ENCODE measurements at places on chromosomes 7 and 10.

GRCh38 chr7:28144266-28144665 lies 36.3 kb downstream of the JAZF1 start:
- no peak overlapping the region for H3K27ac ChIP-seq
- no peaks in the 10 kb centered on the region for H3K27me3 ChIP-seq
- H3K4me1 ChIP-seq: peaks cover 42% of the 10 kb centered on the region
- H3K4me3 ChIP-seq: no peak overlapping the region
- no peaks in the 10 kb centered on the region for H3K36me3 ChIP-seq
- no peak for ATAC-seq

DNA sequence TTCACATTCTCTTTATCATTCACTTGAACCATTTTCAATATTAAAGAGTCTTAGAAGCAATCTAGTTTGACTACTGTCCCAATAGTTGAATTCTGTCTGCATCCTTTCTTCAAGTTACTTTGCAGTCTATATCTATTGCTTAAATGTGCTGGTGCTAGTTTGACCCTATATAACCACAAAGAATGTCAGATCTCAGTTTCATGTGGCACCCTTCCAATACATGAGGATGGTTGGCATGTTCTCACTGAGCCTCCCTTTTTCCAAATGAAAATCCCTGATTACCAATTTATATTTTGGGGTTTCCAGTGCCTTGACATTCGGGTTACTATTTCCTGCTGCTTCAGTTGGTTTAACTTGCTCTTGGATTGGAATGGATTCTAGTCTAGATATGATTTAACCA lies 292.7 kb downstream of the EXOC4 start:
- no peaks in the 10 kb centered on the region for H3K27me3 ChIP-seq
- no peaks in the 10 kb centered on the region for H3K36me3 ChIP-seq
- no peak for ATAC-seq
- peaks cover 12% of the 10 kb centered on the region for H3K4me1 ChIP-seq
- no peak overlapping the region for H3K27ac ChIP-seq

DNA sequence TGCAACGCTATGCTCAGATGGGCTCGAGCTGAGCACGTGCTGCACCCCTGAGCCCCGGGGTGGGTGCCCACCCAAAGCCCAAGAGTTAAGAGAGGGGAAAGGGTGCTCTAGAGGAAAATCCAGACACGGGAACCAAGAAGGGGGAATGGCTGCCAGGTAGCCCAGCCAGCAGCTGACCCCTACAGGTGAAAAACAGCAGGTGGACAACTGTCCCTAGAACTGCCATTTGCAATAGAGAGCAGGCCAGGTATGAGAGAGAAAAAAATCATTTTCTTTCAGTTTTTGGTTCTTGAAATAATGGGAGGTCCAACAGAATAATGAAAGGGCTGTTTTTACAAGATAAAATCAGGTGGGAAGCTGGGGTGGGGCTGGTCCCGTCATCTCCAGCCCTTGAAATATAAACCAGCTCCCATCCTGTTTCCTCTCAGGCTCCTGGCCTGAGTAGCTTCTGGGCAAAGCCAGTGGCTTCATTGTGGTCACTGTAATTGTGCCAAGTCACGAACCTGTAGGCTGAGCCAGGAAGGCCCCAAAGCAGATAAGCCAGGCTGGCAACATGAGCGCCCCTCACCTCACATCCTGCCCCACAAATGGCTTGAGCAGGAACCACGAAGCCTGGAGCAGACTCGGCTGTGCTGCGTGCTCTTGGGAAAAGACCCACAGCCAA lies 257.8 kb downstream of the SNX10 start:
- no peak overlapping the region for H3K4me3 ChIP-seq
- no peak overlapping the region for H3K27ac ChIP-seq
- peak; percentile 50 for ATAC-seq
- H3K4me1 ChIP-seq: no peaks in the 10 kb centered on the region
- H3K36me3 ChIP-seq: no peaks in the 10 kb centered on the region

GRCh38 chr10:99233689-99234037 lies 2.0 kb downstream of the HPSE2 start:
- peaks cover 57% of the 10 kb centered on the region for H3K4me1 ChIP-seq
- H3K27me3 ChIP-seq: peaks cover 42% of the 10 kb centered on the region
- peak overlapping the region; percentile 31 for H3K4me3 ChIP-seq

- no peak overlapping the region for H3K27ac ChIP-seq
- no peak for ATAC-seq
- H3K36me3 ChIP-seq: no peaks in the 10 kb centered on the region
- no peak overlapping the region for H3K4me3 ChIP-seq
- H3K4me1 ChIP-seq: no peaks in the 10 kb centered on the region
Measured at GRCh38 chr7:158410720-158411119, 176.9 kb downstream of the PTPRN2 start.

GRCh38 chr7:157630301-157630853 lies 293.6 kb downstream of the DNAJB6 start:
- ATAC-seq: no peak
- H3K27ac ChIP-seq: no peak overlapping the region
- H3K36me3 ChIP-seq: no peaks in the 10 kb centered on the region
